Lung (tissue), 17 donors: ENCODE measurements at places on chromosomes 11 and 22. TPM values are rescaled to one million over a fixed set of nuclear protein-coding genes. Genes with fewer than 3 reads are reported as not detected.

- no peak for DNase-seq
These were observed 1454.7 kb downstream of the FAM181B start for GRCh38 chr11:81278991-81279390.

- peak; percentile 74 for DNase-seq
These were observed 26.9 kb downstream of the SNAP29 start for GRCh38 chr22:20885557-20886323.

- no peak for DNase-seq
These were observed 32.2 kb downstream of the GNB1L start for GRCh38 chr22:19822301-19823117.

GRCh38 chr11:127790592-127790991, 790.0 kb upstream of the KIRREL3 start:
- DNase-seq: no peak

GRCh38 chr11:86980086-86980796, 25.0 kb upstream of the FZD4 start:
- DNase-seq: no peak

DNA sequence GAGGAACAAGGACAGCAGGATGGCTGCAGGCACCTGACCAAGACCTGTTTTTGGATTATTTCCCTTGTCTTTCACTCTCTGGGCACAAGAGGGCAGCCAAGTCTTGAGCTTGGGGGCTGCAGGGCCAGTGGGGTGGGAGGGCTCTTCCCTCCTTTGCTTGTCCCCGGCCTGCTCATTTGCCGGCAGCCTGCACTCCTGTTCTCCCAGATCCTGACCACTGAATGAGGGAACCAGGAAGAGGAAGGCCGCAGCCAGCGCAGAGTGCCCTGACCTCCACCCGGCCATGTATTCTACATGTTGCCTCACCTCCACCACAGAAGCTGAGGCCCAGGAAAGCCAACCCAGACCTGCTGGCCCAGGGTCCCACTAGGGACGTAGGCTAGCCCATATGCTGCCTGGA, 15.5 kb upstream of the NNMT start:
- peak; percentile 40 for DNase-seq

DNA sequence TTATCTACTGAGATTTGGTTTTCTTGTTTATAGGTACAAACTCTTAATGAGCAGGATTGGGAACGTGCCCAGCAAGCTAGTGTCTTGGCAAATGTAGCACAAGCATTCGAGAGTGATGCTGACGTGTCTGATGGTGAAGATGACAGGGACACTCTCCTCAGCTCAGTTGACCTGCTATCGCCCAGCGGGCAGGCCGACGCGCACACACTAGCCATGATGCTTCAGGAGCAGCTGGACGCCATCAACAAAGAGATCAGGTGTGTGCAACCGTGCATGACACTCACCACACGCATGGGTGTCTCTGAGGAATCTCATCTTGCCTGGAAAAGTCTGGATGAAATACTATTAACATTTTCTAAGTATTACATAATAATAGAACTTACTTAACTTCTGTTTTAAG, 54.7 kb upstream of the CTTN start:
- DNase-seq: no peak

GRCh38 chr11:8581300-8581699, 12.7 kb downstream of the STK33 start:
- no peak for DNase-seq

- no peak for DNase-seq
These were observed 527.1 kb upstream of the CCDC90B start for GRCh38 chr11:83813296-83813695.

DNA sequence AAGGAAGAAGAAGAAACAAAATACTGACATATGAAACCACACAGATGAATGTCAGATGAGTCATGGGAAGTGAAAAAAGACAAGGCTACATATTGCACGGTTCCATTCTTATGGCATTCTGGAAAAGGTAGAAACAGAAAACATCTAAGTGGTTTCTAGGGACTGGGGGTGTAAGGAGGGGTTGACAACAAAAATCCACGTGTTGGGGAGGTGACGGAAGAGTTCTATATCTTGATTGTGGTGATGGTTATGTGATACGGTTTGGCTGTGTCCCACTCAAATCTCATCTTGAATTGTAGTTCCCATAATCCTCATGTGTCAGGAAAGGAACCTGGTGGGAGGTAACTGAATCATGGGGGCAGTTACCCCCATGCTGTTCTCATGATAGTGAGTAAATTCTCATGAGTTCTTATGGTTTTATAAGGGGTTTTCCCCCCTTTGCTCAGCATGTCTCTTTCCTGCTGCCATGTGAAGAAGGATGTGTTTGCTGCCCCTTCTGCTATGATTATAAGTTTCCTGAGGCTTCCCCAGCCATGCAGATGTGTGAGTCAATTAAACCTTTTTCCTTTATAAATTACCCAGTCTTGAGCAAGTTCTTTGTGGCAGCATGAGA, 6.4 kb upstream of the ARFGAP3 start:
- DNase-seq: no peak

DNA sequence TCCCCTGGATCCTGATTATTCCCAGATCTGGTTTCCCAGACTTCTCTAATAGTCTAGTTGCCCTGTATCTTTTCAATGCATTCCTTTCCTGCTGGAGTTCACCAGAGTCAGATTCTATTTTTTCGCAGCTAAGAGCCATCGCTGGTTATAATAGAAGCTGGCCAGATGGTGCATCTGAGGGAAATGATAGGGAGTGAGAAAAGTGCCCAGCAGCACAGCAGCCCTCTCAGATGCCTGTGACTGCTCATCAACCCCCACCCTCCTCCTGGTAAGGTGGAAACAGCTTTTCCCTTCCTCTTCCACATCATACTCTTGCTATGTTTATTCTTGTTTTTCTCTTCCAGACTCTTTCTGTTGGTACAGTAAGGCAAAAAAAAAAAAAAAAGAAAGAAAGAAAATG, 12.8 kb downstream of the OR8A1 start:
- no peak for DNase-seq

DNA sequence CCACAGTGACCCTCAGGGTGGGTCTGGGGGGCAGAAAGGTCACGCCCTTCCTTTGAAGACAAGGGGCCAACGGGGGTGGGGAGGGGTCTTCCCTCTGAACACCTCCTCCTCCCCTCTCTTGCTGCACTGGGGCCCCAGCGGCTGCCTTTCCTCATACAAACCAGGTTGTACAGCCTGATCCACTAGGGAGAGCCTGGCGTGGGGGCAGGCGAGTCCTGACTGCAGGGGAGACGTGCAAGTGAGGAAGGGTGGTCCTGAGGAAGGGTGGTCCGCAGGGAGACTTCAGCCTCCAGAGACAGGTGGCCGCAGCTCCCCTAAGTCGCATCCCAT, 43.6 kb upstream of the LINC01488 start:
- no peak for DNase-seq

GRCh38 chr22:44752285-44753188, at the start of gene ARHGAP8:
TSS of gene ARHGAP8 (plus strand) at chr22:44752575. CDS start at chr22:44786528, 33,953 bp downstream.
- DNase-seq: peak; percentile 57

DNA sequence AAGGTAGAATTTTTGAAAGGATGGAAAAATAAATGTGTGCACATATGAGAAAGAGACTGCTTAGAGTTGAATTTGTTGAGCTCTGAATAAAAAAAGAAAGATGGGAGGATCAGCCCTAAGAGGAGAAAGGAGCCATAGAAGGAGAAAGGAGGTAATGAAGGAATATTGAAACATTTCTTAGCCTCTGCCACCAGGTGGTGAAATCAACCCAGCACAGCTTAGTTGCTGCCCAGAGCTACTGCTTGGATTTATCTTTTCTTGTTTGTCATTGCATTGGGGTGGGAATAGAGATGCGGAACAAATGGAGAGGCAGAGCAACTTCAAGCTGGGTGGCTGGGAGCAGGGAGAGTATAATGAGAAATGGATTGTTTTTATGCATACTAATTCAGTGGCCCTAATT, 80.4 kb downstream of the SERGEF start:
- no peak for DNase-seq

DNA sequence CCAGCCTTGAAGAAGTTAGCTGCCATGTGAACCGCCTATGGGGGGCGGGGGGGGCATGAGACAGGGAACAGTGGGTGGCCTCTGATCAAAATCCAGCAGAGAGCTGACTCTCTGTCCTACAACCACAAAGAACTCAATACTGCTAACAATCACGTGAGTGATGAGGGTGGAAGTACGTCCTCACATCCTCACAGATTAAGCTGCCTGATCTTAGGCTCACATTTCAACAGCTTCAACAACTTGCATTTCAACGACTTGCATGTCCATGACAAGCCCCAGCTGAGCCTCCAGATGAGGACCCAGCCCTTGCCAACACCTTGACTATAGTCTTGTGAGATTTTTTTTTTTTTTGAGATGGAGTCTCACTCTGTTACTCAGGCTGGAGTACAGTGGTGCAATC, 51.6 kb downstream of the CLMP start:
- DNase-seq: no peak

- DNase-seq: no peak
These were observed 9.4 kb downstream of the FHIP1B start for GRCh38 chr11:6225024-6225423.

DNA sequence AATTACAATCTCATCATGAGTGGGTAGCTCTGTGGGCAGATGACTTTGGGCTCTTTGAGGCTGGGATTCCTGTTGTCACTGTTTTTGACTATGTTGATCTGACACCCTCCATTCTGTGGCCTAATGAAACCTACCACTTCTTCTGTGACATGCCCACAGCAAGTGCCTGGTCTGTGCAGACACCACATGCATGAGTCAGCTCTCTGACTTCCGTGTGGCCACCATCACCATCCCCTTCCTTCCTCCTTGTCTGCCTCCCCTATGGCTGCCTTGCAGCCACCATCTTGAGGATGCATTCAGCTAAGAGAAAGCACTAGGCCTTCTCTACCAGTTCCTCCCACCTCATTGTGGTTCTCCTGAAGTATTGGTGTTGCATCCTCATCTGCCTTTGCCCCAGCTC, 15.3 kb upstream of the OR10V1 start:
- no peak for DNase-seq

DNA sequence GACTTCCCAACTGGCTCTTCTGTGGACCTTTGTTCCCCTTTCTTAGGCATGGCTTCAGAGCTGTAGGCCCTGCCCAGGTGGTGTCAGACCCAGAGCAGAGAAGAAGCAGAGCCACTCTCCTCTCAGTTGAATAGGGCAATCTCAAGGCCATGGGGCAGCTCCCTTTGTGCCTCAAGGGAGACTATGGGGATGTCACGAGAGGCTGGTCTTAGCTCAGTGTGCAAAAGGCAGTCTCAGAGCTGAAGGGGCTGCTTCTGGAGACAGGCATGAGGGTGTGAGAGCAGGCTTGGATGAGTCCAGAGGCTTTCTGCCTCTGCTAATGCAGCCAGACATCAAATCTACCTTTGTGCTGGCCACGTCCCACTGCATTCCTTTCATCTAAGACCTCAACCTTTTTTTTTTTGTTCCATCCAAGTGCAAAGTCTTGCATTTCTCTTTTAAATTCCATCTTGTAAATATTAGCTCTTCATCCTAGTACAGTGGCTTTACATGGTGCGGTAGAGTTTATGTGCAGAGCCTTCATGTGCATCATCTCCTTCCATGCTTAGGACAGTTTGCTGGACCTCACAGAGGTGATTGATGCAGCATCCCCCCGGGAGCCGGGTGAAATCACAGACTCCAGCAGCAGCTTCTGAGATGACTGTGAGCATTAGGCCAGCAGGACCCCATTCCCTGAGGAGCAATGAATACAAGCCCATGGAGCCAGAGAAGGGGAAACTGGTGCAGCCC, 34.2 kb upstream of the FCHSD2 start:
- no peak for DNase-seq

- DNase-seq: no peak
These were observed 2.4 kb upstream of the SLC15A3 start for GRCh38 chr11:60954421-60954820.

GRCh38 chr11:34104680-34105078, 750 bp upstream of the NAT10 start:
- no peak for DNase-seq

- no peak for DNase-seq
These were observed 37.9 kb downstream of the B3GAT1 start for GRCh38 chr11:134374171-134374570.

- DNase-seq: no peak
These were observed 89.0 kb downstream of the RELT start for GRCh38 chr11:73465023-73465675.

DNA sequence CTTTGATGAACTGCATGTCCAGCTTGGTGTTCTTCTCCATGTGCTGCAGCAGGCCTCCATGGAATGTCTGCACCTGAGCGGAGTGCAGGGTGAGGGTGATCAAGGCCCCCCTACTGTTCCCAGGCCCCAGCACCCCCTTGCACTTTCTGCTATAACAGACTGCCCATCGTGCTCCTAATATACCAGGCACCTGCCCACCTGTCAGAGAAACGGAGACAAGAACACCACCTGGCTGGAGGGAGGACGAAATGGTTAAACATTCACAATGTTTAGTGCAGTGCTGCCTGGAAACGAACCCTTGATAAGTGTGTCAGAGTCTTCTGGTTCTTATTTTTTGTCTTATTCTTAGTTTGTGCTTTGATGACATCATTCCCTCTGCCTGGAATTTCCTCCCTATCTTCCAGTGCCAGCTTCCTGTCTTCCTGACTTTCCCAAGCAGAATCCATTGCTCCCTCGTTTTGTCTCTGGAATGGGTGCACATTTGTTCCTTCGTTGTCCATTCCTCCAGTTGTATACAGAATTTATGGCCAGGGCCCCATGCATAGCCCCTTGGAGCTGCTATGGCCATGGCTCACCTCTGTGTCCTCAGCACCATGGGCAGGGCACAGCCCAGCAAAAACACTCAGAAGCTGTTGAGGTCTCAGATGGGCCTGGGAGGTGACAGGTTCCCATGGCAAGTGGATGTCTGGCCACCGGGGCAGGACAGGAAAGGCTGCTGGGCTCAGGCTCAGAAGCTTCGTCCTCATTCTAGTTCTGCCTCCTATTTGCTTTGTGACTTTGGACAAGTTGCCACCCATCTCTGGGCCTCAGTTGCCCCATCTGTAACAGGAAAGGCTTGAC, 11.9 kb downstream of the BAIAP2L2 start:
- DNase-seq: peak; percentile 8

GRCh38 chr11:120995184-120995583, 28.7 kb upstream of the TBCEL start:
- DNase-seq: no peak

DNA sequence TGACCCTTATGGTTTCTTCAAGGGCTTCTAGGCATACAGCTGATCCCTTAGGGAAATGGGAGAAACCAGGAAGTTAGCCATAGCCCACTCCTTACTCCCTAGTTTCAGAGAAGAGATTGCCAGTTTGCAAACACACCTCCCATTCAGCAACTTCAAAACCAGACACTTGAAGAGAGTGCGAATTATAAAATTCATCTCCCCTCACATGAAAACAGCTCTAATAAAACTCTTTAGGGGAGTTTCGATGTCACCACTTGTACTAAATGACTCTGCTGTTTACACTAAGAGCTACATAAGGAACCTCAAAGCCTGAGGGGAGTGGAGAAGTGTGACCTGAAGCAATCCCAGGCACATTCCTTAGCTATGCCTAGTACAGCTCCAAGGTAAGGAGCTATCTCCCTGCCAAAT, 8.3 kb downstream of the LGR4 start:
- no peak for DNase-seq

The ATP6V1E1 gene
- total RNA-seq: 128 TPM

The MRGPRF gene
- total RNA-seq: 16.8 TPM

The CARNS1 gene
- 1.2 TPM for total RNA-seq

The CARD18 gene
- total RNA-seq: not detected

The OR56A1 gene
- total RNA-seq: not detected

The PVALB gene
- 2.4 TPM for total RNA-seq

The APOL4 gene
- total RNA-seq: 9.8 TPM

The GPHA2 gene
- not detected for total RNA-seq

The TMEM86A gene
- total RNA-seq: 8.9 TPM

The POU2AF1 gene
- 5.8 TPM for total RNA-seq
